GF-D8 (cell line): ENCODE measurements at places on chromosomes 3 and 15.

DNA sequence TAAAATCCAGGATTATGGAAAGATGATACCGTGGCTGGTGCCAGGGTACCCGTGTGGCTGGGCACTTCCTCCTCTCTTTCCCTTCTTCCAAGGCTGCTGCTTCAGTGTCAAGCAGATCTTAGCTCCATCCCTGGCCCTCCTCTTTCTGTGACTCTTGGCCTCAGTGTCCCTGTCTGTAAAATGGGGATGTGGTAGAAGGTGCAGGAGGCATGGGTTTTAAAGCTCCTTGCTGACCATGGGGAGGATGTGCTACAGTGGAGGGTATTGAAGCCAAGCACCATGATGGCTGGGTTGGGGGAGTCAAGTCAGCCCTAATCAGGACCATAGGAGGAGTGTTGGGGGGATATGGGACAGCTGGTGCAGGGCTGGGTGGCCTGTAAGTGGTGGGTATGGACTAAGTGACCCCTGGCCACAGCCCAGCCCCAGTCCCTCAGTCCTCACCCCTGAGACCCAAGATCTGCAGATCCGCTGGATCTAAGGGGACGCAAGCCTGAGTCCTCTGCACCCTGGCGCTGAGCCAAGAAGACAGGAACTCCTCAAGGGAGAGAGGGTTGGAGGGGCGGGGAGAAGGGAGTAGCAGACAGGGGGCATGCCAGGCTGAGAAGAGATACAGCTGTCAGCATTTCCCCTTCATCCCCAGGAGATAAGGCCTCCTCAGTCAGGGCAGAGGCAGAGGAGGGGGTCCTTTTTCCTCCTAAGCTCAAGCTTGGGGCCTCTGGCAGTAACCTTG lies 12.0 kb downstream of the PTH1R start:
- DNase-seq: no peak

DNA sequence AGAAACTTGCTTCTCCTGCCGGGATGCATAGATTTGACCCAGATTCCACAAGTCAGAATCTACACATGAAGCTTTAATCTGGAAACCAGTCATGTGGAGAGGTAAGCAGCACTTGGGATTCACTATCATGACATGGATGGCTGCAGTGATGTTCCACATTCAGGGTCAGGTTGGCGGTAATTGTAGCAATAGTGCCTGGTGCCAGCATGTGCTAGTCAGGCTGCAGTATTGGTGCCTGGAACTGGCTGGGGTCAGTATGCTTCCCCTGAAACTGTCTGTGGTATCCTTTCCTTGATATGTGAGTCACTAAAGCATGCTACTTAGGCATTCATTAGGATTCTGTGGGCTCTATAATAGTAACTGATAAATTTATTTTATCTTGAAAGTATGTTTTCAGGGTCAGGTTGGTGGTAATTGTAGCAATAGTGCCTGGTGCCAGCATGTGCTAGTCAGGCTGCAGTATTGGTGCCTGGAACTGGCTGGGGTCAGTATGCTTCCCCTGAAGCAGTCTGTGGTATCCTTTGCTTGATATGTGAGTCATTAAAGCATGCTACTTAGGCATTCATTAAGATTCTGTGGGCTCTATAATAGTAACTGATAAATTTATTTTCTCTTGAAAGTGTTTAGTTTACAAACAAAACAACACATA lies 1439.2 kb downstream of the ZPLD1 start:
- no peak for DNase-seq

DNA sequence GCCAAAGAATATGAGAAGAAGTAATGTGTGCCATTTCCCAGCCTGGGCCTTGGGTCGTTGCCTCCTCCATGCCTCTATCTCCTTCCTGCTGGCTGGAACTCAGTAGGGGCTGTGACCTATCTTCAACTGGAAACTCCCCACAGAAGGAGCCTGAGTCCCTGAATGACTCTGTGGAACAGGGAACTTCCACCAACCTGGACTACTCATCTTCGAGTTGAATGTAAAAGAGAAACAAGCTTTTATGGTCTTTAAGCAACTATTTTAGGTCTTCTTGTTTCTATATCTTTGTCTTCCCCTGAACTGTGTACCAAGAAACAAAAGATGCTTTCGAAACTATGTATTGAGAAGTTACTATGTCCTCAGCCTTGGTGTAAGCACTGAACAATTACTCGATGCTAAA lies 355.3 kb upstream of the NR2F2 start:
- no peak for DNase-seq

GRCh38 chr15:51842852-51843737 lies 13.6 kb downstream of the TMOD3 start:
- DNase-seq: no peak

GRCh38 chr3:149037684-149038083 lies 46.3 kb downstream of the GYG1 start:
- DNase-seq: no peak

DNA sequence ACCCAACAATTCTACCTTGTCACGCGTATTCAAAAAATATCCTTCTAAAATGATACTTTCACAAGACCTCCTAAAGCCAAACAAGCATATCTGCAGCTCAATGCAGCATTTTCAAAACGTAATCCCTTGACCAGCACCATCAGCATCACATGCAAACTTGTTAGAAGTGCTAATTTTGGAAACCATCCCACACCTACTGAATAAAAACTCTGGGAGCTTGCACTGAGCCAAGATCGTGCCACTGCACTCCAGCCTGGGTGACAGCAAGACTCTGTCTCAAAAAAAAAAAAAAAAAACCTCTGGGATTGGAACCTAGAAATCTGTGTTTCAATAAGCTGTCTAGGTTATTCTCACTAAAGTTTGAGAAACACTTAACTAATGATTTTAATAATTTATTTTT lies 223.3 kb upstream of the CCDC54 start:
- no peak for DNase-seq

DNA sequence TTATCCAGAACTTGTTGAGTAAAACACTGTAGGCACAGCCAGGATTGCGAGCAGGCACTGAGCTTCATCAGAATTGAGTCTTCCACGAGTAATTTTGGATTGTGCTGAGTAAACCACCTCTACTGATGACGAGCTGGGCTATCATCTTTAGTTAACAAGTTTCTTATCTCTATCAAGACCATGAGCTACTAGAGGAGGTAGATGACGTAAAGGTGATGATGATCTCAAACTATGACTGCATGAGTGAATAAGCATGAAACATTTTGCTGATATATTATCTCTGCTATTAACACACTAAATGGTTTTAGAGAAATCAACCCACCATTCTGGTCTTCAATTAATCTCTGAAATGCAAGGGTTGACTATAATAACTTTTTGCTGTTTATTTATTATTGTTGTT lies 506.0 kb downstream of the GBE1 start:
- DNase-seq: no peak

DNA sequence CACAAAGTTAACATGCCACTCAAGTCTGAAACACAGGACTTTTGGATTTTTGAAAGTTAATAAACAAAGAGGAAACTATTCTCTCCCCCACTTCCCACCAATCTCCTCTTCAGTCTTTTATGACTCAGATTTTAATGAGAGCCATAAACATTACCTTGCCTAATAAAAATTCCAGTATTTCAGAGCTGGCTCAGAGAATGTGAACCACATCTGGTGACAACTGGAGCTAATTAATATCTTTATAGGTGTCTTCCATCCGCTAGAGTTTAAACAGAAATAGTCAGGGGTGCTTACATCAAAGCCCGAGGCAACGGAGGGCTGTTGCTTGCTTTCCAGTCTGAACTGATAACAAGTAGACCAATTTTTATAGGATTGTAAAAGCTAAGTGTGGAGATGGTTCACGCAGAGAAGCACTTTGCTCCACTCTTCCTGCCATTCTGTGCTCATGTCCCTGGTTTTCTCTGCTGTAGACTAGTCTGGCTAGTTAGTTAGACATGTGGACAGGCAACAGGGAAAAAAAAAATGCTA lies 363.6 kb downstream of the NR2F2 start:
- no peak for DNase-seq

GRCh38 chr3:172213904-172214303 lies 174.5 kb downstream of the FNDC3B start:
- DNase-seq: no peak

DNA sequence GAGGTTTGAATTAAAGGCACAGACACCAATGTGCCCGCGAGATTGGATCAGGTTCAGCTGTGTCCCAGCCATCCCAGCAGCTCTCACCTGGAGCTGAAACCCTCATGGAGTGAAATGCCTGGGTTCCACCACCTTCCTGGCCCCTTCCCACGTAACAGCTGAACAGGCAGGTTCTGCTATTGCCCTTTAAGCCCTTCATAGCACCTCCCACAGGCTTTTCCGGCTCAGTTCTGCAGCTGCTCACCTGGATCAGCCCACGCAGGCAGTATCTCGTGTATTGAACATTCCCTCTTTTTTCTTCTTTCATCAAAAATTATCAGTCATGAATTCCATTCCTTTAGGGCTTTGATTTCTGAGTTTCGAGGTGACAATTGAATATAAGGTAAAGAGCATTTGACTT lies 129.8 kb downstream of the SLC9A9 start:
- DNase-seq: no peak

DNA sequence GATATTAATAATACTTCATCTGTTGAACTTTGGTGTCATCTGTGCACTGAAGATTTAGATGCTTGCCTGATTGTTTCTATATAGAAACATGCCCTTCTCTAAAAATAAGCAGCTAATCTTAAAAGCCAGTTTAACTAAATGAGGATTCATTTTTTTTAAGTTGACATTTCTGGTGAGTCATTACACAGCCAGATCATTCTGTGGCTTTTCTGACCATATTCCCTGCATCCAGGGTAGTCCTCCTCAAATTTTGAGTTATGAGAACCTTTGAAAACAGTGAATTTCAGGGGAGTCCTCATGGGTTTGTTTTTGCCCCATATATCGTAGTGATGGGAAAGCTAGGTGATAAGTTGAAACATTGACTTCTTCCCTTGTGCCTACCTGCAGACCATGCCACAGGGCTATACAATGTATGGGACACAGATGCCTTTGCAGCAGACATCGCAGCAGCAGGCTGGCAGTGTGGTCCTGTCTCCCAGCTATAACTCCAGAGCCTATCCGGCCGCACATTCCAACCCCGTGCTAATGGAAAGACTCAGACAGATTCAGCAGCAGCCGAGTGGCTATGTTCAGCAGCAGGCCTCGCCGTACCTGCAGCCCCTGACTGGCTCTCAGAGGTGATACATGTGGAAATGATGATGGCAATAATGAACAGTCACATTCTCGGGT lies 26.5 kb upstream of the P2RY12 start:
- DNase-seq: no peak

- DNase-seq: no peak
Observed at GRCh38 chr3:73661265-73661664, 36.5 kb upstream of the PDZRN3 start.

- no peak for DNase-seq
Observed at GRCh38 chr3:37582086-37582485, 279.6 kb upstream of the CTDSPL start.

GRCh38 chr3:129665024-129665768 lies 58.7 kb upstream of the PLXND1 start:
- DNase-seq: no peak

- DNase-seq: no peak
Observed at GRCh38 chr15:85558848-85559247, 178.4 kb downstream of the AKAP13 start.

GRCh38 chr15:64883997-64884511 lies 27.6 kb upstream of the ANKDD1A start:
- no peak for DNase-seq
